ENCODE measurements at places on chromosomes 2 and 18.
A peak's percentile ranks its signal among the peaks of the same experiment; 100 is the strongest.

- DNase-seq, result no peak
Observed at GRCh38 chr18:31042406-31043181, at the start of gene DSC3. Gene DSC3 (minus strand): TSS chr18:31042742. CDS start chr18:31042660, 82 bp downstream.

DNA sequence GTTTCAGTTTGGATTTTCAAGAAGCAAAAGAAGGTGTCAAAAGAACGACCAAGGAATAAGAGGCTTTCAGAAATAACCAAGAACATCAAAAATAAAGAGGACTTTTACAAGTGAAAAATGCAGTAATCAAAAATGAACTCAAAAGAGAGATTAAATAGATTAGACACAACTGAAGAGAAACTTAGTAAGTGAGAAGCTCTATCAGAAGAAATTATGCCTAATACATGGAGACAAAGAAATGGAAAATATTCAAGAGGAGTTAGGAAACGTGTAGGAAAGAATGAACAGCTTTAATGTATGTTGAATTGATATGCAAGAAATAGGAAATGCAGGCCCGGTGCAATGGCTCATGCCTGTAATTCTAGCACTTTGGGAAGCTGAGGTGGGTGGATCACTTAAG lies 145.8 kb downstream of the ACOXL start:
- no peak for DNase-seq

DNA sequence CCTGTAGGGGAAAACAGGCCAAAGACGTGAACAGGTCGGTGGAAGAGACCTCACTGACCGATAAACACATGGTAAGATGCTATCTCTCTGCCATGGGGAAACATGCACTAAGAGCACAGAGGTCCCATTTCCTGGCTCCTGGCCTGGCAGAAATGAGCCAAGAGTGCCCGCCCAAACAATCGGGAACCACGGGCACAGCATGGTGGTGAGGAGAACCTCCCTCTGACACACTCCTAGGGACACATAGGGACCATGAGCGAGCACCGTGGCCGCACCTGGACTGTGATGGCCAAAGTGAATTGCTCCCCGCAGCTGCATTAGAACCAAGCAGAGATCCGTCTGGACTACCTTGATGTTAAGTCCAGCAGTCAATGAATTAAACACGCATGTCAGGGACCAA lies 11.1 kb downstream of the HS6ST1 start:
- DNase-seq, result no peak

DNA sequence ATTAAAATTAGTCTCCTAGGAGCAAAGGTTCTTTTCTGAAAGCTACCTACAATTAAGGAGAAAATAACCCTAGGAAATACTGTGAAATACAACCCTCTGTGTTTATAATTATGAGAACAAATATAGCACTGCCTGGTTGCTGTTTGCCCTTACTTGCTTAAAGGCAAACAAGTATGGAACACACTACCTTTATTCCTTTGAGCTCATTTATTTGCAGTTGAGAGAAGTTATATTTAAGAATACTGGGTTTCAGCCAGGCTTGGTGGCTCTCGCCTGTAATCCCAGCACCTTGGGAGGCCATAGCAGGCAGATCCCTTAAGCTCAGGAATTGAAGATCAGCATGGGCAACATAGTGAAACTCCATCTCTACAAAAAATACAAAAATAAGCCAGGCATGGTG lies 23.1 kb upstream of the IAH1 start:
- no peak for DNase-seq

DNA sequence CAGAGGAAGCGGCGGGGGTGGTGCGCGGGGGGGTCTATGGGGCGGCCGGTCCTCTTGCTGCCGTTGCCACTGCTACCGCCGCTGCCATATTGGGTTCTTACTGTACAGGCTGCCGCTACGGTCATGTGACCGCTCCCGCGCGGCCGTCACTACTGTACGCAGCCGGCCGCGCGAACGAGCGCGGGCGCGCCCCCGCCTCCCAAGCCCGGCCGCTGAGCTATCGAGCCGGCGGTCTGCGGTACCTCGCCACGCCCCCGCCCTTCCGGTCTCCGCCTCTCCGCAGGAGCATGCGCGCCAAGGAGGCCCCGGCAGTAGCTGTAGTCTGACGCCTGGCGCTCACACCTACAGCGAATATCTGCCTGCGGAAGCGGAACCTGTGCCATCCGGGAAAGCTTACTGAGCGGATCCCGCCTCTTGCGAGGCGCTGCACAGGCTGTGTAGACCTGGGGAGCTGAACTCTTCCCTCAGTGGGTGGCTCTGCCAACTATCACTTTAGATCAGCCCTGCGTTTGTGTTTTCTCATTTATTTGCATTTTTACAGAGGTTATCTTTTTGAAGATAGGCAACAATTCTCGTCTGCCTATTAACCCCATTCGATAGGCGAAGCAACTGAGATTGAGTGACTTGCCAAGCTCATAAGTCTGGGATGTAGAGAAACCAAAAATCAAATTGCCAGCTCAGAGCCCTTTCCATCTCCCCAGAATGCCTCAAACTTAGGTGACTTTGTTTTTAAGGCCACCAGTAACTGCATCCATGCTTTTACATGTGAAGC lies at the start of gene ASXL2:
Gene ASXL2, minus strand, starts transcription at position 127 of the 772 bp plus-strand sequence. CDS start 265 bp downstream, outside the sequence.
- DNase-seq, result peak; percentile 94

All from NCI-H2107 (cell line).